ENCODE measurements at places on chromosomes 13 and 19.

- DNase-seq, result no peak
Measured at GRCh38 chr13:20608438-20609020, 41.6 kb downstream of the IFT88 start.

DNA sequence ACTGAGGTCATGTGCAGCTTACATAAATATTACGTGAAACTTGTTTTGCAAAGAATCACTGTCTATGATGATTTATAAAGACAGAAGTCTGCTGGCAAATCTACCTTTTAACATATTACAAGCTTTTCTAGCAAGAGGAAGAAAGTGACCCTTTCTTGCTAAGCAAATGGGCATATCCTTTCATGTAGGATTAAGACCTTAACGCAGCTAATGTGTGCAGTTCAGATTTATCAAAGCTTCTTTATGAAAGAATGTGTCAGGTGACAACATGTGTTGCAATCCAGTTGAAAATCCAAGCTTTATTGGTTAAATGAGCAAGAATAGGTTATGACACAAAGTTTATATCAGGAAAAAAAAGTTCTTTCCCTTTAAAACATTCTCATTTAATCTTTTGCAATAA, 115.6 kb upstream of the NBEA start:
- no peak for DNase-seq

DNA sequence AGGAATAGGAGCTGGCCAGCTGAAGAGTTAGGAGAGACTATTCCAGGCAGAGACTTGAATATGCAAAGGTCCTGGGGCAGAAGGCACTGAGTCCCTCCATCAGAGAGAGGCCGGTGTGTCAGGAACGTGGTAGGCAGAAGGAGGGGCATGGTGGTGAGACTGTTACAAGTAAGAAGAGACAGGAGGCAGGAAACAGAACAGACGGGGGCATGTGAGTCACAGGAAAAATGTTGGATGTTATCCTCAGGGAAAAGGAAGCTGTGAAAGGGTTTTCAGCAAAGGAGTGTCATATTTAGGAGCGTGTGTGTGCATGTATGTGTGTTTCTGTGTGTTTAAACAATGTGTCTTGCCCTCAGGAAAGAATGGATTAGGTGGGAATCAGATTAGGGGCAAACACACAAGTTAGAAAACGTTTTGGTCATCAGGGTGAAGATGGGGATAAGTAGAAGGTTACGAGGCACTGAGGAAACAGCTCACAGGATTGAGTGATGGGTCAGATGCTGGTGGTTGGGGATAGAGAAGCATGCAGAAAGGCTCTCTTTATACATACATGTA, 1.1 kb downstream of the EDDM13 start:
- no peak for DNase-seq

DNA sequence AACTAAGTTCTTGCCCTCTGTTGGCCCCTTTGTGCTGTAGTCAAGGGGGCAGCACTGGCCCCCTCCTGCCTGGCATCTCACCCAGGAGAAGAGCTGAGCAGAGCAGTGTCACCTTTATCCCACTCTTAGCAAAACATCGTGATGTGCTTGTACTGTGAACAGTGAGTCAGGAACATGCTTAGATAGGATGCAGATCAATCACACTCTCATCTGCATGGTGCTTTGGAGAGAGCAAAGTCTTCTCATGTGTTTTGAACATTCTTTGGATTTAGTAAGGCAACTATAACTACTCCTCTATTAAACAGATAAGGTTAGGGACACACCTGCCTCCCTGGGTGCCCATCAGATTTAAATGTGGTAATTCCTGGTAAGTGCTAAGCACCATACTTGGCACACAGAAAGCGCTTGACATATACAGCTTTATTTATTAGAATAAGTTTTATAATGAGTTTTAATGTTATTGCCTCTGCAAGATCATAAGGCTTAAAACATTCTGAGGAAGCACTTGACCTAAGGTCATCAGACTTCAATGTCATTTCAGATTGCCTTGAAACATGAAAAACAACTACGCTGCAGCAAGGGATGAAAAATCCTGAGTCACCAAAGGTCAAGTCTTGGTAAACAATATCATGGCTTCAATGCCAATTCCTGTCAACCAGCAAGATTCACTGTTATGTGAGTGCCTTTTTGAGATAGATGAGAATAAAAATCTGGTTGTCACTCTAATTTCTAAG, 82.4 kb upstream of the IRS2 start:
- no peak for DNase-seq

GRCh38 chr19:38980583-38981374, 5.2 kb upstream of the FBXO17 start:
- DNase-seq, result no peak

DNA sequence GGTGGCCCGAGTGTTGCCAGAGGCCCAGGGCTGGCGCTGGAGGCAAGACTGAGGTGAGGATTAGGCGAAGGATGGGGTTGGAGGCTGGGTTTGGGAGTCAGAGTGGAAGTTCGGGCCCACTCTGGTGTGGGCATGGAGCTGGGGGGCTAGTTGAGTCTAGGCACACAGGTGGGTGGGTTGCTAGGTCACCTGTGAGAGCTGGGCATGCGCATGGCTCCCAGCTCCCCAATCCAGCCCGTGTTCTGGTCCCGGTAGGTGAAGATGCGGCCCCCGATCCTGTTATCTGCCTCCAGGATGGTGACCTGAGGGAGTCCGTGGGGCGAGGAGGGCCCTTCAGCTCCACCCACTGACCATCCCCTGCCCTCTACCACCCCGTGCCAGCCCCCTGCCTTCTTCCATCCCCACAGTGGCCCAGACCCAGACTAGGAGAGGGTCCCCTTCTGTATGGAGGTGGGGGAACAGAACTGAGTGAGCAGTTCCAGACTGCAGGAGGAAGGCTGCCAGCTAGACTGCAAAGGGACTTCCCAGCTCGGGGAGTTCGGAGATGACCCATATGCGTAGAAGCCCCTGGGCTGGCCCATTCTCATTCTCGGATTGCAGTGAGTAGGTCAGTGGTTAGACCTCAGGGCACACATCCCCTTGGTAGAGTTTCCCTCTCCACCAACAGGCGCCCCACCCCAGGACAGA, 1.7 kb downstream of the IL4I1 start:
- no peak for DNase-seq
